ENCODE measurements at places on chromosomes 1 and 21.

- DNase-seq: peak; percentile 34
Observed at GRCh38 chr1:201771466-201771865, 57.5 kb upstream of the IPO9 start.

DNA sequence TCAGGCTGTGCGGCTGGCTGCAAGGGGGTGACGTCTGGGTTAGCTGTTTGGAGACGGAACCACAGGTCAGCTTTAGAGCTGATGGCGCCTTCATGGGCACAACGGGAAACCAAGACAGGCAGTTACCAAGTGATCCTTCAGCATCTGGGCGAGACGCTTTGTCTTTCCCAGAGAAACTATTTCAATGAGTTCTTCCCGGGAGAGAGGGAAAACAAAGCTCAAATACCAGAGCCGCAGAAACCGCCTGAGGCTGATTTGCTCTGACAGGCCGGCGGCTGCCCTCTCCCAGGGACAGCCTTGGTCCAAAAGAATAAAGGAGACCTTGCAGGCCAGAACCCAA is 76.5 kb downstream of the CD58 start:
- no peak for DNase-seq

GRCh38 chr1:42776502-42776901 is 8.3 kb upstream of the TMEM269 start:
- no peak for DNase-seq

GRCh38 chr1:9451081-9451480 is 88.2 kb upstream of the SLC25A33 start:
- no peak for DNase-seq

- peak; percentile 40 for DNase-seq
Observed at GRCh38 chr1:156504438-156504813, 3.9 kb upstream of the MEF2D start.

GRCh38 chr1:80050523-80050922 is 1044.0 kb upstream of the ADGRL4 start:
- no peak for DNase-seq

- DNase-seq: no peak
Observed at GRCh38 chr21:41204736-41205135, 36.8 kb downstream of the BACE2 start.

- DNase-seq: no peak
Observed at GRCh38 chr1:55669293-55669692, 454.1 kb upstream of the USP24 start.

GRCh38 chr1:152901631-152902030 is 6.7 kb upstream of the IVL start:
- DNase-seq: no peak

GRCh38 chr1:228748431-228748830 is 13.2 kb downstream of the RHOU start:
- no peak for DNase-seq

DNA sequence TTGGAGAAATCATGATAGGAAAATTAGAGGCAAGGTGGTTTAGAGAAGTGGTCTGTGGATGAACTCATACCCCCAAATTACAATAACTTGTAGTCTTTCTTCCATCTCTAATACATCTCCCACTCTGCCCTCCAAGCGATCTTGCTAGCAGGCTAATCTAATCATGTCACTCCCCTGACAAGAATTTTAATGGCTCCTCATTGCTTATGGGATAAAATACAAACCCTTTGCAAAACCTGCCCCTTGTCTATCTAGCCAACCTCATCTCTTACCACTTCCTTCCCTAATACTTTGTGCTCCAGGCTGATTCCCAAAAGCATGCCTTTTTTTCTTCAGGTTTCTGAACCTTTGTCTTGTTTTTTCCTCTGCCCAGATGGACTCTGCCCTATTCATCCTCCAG is 71.3 kb upstream of the LRRN2 start:
- DNase-seq: peak; percentile 39

DNA sequence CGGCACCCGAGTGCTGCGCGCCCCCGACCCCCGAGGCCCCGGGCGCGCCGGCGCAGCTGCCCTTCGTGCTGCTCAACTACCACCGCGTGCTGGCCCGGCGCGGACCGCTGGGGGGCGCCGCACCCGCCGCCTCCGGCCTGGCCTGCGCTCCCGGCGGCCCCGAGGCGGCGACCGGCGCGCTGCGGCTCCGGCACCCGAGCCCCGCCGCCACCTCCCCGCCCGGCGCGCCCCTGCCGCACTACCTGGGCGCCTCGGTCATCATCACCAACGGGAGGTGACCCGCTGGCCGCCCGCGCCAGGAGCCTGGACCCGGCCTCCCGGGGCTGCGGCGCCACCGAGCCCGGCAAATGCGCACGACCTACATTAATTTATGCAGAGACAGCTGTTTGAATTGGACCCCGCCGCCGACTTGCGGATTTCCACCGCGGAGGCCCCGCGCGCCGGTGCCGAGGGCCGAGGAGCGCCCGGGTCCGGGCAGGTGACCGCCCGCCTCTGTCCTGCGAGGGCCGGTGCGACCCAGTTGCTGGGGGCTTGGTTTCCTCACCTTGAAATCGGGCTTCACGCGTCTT is 49.0 kb downstream of the SIM2 start:
- DNase-seq: peak; percentile 53

DNA sequence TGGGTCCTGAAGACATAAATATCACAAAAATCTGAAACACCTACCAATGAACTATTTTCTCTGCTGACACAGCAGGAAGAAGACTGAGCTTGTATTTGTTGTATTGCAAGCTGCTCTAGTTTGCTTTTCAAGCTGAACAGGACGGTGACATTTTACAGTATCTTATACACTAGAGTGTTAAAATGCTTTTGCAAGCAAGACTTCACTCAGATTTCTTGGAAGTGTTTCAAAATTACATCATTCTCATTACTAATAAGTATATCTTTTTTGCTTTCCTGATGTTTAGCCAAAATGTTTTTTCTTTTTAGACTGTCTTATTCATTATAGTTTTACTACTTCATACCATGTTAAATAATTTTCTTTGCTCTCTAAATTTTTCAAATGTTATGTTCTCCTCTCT is 427.1 kb upstream of the CXADR start:
- DNase-seq: no peak

GRCh38 chr1:106254748-106255147 is 801.7 kb upstream of the PRMT6 start:
- DNase-seq: no peak

DNA sequence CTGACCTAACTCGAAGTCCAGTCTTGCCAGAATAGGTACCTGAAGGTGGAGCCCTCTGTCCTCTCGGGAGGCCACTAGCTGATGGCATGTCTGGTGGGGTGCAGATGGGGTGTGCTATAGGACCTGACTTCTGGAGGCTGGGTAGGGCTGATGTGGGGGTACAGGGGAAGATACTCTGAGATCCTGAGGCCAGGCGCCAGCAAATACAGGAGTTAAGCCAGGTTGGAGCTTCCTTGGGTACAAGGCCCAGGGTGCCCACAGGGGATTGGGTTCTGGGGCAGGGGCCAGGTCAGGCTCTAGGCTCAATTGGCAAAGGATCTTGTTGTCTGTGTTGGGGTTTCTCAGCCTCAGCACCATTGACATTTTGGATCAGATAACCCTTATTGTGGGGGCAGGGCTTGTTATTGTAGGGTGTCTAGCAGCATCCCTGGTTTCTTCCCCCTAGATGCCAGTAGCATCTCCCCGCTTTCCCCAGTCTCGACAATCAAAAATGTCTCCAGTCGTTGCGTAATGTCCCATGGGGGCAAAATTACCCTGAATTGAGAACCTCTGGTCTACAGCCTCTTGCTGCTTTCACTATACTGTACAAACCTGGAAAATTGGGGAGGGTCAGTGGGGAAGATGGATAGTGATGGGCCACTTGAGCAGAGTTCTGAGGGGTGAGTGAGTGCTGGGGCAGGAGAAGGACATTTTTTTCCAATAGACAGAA is 9.2 kb downstream of the PTPRF start:
- DNase-seq: no peak

- DNase-seq: no peak
Observed at GRCh38 chr1:147208619-147209018, 16.5 kb downstream of the FMO5 start.

- DNase-seq: no peak
Observed at GRCh38 chr1:65258106-65258505, 51.2 kb upstream of the DNAJC6 start.

- DNase-seq: peak; percentile 76
Observed at GRCh38 chr1:14735841-14736240, 137.4 kb downstream of the KAZN start.

DNA sequence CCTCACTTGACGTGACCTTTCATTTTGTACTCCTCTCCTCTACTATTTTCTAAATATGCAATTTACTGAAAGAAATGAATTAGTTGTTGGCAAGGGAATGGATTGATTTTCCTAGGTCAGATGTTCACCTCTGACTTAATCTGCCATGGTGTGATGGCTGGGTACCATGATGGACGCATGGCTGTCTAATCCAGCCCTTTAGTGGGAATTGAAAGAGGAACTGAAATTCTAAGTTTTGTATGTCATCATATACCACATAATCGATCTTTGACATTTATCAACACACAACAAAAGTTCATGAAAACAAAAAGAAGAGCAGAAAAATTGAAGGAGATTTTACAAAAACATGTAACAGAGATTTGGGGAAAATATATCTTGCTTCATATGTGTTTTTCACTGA is 331.3 kb upstream of the SNX7 start:
- DNase-seq: no peak

DNA sequence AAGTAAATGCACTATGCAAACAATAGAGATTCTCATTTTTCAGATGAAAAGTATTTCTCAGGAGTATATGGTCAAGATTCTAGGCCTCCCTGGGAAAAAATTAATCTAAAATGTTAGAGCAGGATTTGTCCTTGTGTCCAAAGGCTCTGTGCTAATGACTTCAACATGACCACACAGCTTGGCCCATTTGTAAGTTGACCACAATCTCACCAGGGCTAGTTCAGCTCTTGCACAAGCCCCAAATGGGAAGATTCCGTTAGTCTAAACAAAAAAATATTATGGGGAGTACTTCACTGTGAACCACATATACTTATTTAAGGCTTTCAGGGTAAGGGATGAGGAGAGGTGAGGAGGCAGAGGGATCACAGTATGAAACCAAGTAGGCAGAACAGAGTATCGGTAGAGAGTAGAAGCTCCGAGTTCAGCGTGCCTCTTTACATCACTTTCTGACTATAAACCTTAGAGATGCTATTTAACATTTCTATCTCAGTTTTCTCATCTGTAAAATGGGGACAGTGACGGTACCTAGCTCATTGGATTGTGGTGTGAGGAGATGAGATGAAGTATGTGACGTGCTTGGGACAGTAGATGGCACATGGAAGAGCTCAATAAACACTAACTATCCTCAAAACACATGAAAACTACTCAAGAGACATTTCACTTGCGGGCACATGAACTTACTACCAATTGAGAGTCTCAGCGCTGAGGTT is 37.8 kb upstream of the CTTNBP2NL start:
- DNase-seq: no peak

- DNase-seq: no peak
Observed at GRCh38 chr1:204085876-204086275, 13.0 kb downstream of the SOX13 start.

- no peak for DNase-seq
Observed at GRCh38 chr1:230495891-230496385, 69.8 kb upstream of the PGBD5 start.

DNA sequence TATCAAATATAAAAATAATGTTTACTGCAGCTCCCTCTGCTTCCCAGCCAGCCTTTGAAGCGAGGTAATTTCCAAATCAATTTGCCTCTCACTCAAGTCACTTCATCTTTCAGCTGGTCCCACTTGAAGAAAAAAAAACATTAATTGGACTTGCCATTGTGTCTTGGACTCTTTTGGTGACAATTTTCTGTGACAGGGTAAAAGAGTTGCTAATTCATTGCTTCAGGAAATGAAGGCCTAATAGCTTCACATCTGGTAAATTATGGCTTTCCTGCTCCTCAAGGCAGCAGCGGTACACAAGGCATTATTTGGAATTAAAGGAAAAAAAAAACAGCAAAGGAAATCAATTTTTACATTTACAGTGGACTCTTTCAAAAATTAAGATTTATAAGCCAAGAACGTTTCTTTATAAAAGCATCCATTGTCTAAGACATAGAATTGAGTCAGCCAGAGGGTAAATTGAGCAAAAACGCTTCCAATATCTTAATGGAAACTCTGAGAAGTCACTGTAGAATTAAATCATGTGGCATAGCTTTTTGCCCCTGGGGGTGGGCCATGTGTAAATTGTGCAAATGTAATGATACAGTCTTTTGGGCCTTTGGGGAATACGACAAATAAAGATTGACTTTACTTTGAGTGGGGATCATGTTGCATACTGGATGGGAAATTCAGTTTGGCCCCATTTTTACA is 102.5 kb downstream of the LYPLAL1 start:
- no peak for DNase-seq

- no peak for DNase-seq
Observed at GRCh38 chr21:31803039-31804007, 69.5 kb upstream of the HUNK start.

- no peak for DNase-seq
Observed at GRCh38 chr1:15965228-15965767, 10.6 kb downstream of the ZBTB17 start.

DNA sequence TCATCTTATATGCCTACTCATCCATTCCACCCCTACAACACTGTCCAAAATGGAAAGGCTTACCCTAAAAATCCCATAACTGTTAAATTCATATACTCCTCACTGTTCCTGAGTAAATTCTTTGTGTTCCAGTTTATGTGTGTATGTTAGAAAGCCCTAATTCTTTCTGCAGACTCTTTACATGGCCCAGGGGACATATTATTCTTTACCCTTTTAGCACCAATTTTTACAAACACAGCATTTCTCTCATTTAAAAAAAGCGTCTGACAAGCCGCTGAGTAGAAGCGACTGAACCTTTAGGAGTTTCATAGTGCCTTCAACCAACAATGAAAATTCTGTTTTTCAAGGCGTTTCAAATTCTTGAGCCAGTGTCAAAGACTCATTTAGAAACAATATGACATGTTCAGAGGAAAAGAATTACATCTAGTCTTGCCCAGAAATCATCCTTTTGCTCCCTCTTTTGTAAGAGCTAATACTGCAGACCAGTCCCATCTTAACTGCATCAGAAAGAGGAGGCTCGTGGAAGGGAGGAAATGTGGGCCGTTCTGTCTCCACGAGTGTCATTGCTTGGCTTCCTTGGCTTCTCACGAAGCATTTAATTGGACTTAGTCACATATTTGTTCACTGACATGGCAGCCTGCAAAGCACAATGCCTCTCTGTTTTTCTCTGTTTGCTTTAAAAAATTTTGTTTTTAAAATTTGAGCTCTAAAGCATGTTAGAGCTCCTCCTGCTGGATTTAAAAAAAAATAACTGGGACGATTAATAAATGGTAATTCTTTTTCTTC is 21.3 kb upstream of the C1orf105 start:
- DNase-seq: peak; percentile 64

GRCh38 chr1:57172040-57172439 is 206.2 kb upstream of the C8B start:
- no peak for DNase-seq

- DNase-seq: no peak
Observed at GRCh38 chr1:94284476-94284875, 47.1 kb upstream of the ARHGAP29 start.

DNA sequence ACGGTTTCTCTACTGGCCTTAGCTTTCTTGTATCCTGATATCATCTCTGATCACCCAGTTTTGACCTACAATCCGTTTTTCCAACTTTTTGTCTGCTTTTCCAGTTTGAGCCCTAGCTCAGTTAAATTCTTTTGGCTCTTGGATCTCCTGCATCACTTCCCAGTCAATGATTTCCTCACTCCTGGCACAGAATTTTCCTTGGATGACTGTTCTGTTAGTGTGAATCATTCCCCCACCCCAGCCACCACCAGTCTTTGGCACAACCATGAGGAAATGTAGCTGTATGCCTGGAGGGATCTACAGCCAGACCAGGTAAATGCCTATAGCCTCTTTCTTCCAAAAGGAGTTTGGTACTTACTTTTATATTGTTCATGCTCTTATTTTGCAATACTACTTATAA is 187.2 kb upstream of the PTGFR start:
- DNase-seq: no peak
